ENCODE measurements at places on chromosomes 6 and 20.

- no peak for DNase-seq
Observed at GRCh38 chr6:47629954-47630353, 68.4 kb upstream of the ADGRF4 start.

GRCh38 chr20:47795214-47795907 lies 10.1 kb upstream of the SULF2 start:
- DNase-seq, result no peak

- DNase-seq, result no peak
Observed at GRCh38 chr6:137693711-137694110, 173.3 kb upstream of the TNFAIP3 start.

GRCh38 chr6:35142588-35143569 lies 1.7 kb upstream of the TCP11 start:
- no peak for DNase-seq

DNA sequence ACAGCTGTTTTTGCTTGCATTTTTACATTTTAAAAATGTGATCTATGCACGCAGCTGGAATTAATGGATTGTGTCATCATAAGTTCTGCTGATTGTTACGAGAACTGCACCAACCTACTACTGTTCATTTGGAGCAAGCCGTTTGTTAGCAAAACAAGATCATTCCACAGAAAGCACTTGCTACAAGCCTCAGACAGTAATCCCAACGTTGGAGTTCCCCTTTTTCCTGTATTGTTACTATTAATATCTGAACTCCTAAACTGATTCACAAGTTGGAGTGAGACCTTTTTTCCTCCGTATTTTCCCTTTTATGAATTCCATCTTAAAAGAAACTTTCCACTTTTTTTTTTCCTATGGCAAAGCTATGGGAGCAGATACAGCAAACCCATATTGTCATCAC lies 3.5 kb downstream of the TENT5A start:
- DNase-seq, result no peak

DNA sequence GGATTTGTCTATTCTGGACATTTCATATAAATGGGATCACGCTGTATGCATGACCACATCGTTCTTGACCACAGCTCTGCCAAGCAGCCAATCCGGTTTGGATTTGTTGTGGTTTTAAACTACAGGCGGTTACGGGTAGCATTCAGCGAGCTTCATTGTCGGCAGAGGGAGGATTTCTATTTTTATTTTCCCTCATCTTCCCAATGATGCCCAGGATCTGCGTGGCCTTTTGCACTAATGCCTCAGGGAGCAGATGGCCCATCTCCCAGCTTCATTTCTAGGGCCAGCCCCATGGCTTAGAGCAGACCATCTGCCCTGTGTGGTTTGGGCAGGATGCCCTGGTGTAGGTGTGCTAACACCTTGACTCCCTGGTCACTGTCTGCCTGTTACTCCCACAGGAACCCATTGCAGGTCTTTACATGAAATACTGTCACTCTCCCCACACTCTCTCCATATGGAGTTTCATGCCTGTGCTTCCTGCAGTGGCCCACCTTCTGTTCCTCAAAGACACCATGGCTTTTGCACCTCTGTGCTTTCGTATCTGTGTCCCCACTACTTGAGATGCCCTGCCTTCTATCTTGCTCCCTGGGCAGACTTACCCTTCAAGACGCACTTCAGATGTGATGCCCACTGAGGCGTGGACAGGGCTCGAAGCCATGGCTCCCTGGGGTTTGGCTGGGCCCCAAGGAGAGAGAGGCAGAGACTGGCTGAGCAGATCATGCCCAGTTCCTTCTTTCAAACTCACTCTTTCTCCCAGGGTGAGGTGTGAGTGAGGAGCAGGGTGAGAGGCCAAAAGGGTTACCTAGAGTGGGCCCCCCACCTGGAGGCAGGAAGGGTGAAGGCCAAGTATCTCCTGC lies 26.0 kb downstream of the SDCBP2 start:
- peak; percentile 22 for DNase-seq

- DNase-seq, result no peak
Observed at GRCh38 chr6:53616450-53617357, 48.9 kb downstream of the KLHL31 start.

- DNase-seq, result no peak
Observed at GRCh38 chr20:60749804-60750602, 502.1 kb upstream of the CDH4 start.

DNA sequence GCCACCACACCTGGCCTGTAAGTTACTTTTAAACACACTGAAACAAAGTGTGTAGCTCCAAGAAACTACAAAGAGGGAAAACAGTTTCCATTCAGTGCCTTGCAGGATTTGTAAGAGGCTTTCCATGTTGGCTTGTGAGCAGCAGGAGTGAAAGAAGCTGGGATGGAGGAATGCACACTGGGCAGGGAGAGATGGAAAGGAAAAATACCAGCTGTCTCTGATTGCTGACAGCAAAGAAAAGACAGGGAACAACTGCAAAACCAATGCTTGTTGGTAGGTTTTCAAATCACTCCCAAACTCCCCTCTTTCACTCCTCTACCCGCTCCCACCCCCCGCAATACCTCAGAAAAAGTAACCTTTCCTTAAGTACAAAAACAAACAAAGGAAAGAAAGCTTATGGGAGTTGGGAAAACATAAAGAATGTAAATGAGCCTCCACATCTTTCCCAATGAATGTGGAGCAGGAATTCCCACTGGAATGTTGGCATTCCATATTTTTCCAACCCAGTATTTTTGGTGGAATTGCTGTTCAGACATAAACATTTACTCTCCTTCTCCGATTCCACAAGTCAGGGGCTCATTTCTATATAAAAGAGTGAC lies 166.1 kb downstream of the THBS2 start:
- DNase-seq, result no peak

DNA sequence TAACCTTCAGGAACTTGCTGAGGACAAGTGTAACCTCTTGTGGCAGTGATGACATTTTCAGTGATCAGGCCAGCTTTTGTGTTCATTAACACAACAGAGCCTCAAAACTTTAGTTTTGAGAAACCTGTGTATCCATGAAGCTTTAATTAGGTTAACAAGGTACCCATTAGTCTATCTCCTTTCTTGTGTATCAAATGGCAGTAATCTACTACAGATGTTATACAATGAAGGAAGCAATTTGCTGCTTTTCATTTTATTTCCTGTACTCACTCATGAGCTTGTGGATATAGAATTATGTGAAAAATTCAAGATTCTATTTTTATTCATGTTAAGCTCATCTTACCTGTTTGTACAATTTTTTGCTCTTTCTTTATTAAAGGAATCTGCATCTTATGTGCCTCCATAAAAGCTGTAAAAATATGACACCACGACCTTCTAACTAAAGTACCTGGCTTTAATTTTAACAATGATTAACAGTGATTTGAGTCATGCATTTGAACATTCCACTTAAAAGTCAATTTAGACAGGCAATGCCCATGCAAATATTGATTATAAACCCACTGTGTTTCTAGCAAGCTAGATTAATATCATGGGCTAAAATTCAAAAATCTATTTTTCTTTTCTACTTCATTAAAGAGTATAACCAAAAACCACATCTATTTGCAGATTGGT lies 897.3 kb downstream of the KIF16B start:
- DNase-seq, result no peak

- no peak for DNase-seq
Observed at GRCh38 chr6:6715465-6715864, 126.9 kb downstream of the LY86 start.

GRCh38 chr6:135390458-135390857 lies 107.1 kb downstream of the AHI1 start:
- DNase-seq, result peak; percentile 36

DNA sequence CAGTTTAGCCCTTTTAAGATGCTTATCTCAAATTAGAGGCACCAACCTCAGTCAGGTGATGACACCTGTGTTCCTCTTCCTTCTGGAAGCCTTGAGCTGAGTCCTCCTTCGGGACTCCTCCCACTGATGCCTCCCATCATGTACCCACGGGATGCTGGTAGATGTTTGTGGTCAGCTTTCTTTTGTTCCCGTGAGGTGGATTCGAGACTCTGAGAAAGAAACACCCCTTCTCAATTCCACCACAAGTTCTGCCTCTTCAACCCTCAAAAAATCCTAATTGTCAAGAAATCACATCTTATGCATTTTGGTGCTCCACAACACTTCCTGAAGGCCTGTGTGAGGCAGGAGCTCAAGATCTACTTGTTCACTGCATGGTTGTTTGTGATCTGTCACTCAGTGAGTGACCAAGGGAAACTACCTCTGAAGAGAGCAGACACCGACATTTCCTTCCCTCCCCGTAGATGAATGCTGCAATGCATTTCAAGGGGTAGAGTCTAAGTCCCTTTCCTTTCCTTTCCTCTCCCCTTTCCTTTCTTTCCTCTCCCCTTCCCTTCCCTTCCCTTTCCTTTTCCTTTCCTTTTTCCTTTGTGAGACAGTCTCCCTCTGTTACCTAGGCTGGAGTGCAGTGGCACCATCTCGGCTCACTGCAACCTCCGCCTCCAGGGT lies 50.5 kb downstream of the PCNA start:
- DNase-seq, result no peak

GRCh38 chr6:80335121-80335531 lies 228.7 kb downstream of the BCKDHB start:
- DNase-seq, result no peak

- DNase-seq, result peak; percentile 46
Observed at GRCh38 chr20:760751-761417, 7.4 kb downstream of the SLC52A3 start.

- DNase-seq, result no peak
Observed at GRCh38 chr20:11869641-11870040, 48.1 kb upstream of the BTBD3 start.

DNA sequence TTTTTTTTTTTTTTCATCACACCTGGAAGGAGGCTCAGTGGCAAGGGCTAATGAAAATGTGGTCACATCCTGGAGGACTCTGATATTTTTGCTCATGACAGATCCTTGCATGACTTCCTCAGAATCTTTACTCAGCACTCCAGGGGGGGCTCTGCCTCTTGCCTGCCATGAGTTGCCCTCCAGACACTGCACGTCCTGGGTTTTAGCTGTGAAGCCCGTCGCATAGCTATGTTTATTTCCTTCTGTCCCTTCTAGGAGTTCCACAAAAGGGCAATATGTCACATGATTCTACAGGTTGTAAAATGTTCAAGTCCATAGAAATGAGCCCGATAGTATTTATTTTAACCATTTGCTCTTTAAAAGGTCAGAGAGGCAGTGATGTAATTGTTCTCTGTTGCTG lies 18.2 kb downstream of the MAS1 start:
- DNase-seq, result no peak

DNA sequence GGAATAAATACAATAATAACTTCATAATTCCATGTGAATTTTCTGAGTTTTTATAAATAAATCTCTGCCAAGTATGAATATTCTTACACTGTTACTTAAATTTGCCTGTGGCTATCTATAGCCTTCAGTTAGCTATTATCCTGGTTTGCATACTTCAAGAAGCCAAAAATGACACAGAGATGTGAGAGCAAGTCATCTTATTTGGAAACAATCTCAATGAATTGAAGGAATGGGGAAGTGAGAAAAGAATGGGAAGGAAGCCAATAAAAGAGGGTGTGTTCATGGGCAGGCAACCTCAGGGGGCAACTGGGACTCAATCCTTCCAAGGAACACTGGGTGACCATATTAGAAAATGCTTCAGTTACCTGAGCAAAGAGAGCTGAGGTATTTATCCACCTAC lies 9.9 kb downstream of the HAO1 start:
- no peak for DNase-seq

DNA sequence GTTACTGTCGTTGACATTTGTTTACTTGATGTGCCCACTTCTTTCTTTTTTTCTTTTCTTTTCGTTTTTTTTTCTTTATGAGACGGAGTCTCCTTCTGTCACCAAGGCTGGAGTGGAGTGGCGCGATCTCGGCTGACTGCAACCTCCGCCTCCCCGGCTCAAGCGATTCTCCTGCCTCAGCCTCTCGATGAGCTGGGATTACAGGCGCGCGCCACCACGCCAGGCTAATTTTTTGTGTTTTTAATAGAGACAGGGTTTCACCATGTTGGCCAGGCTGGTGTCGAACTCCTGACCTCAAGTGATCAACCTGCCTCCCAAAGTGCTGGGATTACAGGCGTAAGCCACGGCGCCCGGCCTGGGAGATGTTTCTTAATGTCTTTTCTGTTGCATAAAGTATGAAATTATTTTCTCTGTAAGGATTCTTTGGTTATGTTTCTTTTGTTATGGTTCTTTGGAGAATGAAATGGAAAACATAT lies 33.3 kb upstream of the PRSS16 start:
- DNase-seq, result no peak

DNA sequence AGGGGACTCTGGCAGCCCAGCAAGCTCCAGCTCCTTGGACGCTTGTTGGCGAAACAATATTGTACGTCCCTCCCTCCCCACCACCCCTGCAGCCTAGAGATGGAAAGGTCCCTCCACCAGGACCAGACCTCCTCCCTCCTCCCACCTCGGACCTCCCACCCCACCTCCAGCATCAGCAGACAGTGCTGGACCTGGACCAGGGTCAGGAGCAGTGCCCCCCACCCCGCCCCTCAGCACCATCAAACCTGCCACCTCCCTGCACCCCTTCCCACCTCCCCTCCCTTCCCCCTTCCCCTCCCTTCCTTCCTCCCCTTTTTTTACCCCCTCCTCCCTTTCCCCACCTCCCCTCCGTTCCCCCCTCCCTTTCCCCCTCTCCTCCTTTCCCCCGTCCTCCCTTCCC lies 98.4 kb downstream of the TAF4 start:
- DNase-seq, result no peak

GRCh38 chr6:69917834-69918233 lies 51.5 kb downstream of the COL19A1 start:
- DNase-seq, result peak; percentile 63

DNA sequence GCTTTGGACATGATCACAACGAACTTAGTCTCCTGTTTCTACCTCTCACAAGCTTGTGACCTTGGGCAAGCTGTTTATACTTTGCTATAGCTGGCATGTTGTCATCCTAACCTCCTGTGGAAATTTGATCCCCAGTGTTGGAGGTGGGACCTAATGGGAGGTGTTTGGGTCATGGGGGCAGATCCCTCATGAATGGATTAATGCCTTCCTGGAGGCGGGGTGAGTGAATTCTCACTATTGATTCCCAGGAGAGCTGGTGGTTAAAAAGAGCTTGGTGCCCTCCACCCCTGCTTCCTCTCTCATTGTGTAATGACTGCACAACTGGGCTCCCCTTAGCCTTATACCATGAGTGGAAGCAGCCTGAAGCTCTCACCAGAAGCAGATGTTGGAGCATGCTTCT lies 228.9 kb downstream of the HIVEP2 start:
- no peak for DNase-seq

DNA sequence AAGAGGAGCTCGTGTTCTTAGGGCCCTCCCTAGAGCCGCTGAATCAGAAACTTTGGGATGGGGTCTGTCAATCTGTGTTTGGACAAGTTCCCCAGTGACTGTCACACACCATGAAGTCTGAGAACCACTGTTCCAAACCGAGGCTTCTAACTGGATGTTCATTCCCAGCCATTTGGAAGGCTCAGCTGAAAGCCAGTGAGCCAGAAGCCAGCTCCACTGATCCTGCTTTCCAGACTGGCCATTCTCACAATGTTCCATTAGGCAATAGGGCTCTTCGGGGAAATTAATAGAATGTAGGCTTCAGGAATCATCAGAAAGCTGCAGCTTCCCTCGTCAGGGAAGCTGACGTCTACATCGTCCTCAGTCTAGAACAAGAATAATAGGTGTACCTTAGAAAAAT lies 90.8 kb upstream of the QKI start:
- DNase-seq, result no peak
